SK-N-SH (cell line): ENCODE measurements at places on chromosomes 1 and 21.

GRCh38 chr1:8297245-8297644, 20.7 kb upstream of the SLC45A1 start:
- no peak for DNase-seq

- DNase-seq = no peak
Observed at GRCh38 chr21:44994047-44994694, 54.3 kb downstream of the SLX9 start.

DNA sequence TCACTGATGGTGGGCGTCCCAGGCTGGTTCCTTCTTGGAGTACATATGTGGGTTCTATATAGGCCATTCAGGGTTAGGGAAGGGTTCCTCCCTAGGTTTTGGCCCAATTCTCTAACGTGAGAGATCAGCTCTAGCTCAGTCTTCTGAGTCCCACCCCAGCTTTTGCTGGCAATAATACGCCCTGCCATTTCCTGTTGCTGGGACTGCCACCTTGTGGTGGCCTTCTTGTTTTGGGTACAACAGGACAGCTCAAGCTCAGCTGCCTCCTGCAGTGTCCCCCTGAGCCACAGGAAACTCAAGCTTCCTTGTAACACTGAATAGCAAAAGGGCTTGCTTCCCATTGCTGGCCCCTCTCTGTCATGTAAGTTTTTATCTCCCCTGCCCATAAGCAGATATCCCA, 77.8 kb downstream of the BACH1 start:
- no peak for DNase-seq

DNA sequence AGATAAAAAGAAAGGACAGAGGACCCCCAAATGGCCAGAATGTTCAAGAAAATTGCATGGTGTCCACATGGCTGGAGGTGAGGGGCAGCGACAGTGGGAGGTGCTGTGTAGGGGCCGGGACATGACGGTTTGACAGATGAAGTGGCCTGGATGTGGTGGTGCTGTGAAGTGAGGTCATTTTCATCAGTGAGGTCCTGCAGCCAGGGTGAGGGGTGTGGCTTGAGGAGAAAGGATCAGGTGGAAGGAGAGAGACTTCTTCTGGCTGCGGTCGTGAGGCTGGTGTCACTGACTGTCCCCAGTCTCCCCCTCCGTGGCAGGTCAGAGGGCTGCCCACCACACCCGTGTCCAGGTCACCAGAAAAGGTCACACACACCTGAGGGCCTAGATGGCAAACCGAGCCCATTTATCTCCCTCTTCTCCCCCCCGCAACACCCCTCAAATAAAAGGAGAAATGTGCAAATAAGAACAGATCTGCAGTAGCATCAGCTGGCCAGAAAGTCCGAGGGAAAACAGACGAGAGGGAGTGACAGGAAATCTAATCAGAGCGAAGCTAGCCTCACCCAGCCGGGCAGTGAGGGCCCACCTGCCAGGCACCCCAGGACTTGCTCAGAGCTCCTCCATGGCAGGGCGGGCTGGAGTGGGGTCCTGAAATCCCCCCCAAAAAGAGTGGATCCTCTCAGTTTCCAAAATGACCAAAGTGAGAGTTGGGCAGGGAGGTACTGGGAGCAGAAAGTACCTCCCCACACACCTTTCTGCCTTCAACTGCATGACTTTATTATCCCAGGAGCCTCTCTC, 148.5 kb upstream of the EDN2 start:
- no peak for DNase-seq
